GM23248 (cell line): ENCODE measurements at places on chromosomes 2 and 18. TPM values are rescaled to one million over a fixed set of nuclear protein-coding genes. Genes with fewer than 3 reads are reported as not detected.

Gene KCNK3
- total RNA-seq: not detected in 2 replicates

Gene IGFBP5
- 117 TPM in 2 replicates for total RNA-seq

GRCh38 chr2:205835923-205836322 is 153.6 kb downstream of the NRP2 start:
- H3K36me3 ChIP-seq: no peaks in the 10 kb centered on the region
- H3K27ac ChIP-seq: no peak overlapping the region
- peaks cover 5% of the 10 kb centered on the region; the same call in 1 of the 2 replicates for H3K27me3 ChIP-seq
- H3K4me3 ChIP-seq: no peak overlapping the region

Gene MATN3
- 0.25 and 0.54 TPM in 2 replicates for total RNA-seq

Gene SERPINB12
- not detected in 2 replicates for total RNA-seq

Gene RHOB
- 303 and 305 TPM in 2 replicates for total RNA-seq
